ENCODE measurements at places on chromosomes 4 and X.
A peak's percentile ranks its signal among the peaks of the same experiment; 100 is the strongest.

- DNase-seq: no peak
Observed at GRCh38 chr4:3402491-3403347, 39.0 kb upstream of the HGFAC start.

DNA sequence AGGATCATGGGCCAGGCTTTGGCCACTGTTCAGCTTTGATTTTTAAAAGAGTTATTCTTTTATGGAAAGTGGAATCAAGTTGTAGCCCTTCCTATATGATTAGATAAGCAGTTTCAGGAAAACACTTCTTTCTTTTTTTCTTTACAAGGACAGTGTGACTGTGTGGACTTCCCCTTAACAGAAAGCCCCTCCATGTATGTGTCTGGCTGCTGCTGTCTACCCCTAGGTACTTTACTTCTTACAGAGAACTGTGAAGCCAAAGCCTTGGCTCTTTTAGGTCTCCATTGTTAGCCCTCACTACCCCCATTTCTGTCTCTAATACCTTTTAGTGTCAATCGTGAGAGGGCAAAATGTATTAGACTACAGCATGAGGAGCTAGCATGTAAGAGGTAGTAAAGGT, 19.1 kb downstream of the VSIG1 start:
- DNase-seq: no peak

- DNase-seq: no peak
Observed at GRCh38 chr4:86007042-86007441, 352.8 kb downstream of the MAPK10 start.

DNA sequence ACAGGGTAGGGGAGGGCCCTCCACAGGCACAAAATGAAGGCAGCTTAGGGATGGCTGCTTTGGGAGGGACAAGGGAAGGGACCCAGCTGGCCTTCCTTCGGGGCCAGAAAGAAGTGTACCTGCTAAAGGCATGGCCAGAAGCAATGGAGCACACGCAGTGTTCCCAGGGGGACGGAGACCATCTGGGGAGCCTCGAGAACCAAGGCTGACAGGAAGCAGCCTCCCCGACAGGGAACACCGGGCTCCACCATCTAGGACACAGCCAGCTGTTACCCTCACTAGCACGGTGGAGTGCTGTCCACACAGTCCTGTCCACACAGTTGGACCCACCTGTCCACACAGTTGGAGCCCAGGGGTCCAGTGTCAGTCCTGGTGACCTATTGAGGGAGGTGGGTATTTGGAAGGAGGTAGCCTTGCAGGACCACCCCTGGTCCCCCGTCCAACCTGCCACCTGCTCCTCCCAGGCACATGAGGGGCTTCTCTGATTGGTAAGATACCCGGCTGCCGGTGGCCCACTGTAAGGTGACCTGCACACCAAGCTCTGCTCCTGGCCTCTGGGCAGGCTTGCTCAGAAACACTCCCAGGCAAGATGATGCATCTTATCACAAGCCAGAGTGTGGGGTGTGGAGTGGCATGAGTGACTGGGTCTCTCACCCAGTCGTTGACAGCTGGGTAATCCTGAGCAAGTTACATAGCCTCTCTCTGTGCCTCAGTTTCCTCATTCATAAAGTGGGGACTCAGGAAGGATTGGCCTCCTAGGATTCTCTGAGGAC, 20.5 kb upstream of the AFAP1 start:
- DNase-seq: no peak

DNA sequence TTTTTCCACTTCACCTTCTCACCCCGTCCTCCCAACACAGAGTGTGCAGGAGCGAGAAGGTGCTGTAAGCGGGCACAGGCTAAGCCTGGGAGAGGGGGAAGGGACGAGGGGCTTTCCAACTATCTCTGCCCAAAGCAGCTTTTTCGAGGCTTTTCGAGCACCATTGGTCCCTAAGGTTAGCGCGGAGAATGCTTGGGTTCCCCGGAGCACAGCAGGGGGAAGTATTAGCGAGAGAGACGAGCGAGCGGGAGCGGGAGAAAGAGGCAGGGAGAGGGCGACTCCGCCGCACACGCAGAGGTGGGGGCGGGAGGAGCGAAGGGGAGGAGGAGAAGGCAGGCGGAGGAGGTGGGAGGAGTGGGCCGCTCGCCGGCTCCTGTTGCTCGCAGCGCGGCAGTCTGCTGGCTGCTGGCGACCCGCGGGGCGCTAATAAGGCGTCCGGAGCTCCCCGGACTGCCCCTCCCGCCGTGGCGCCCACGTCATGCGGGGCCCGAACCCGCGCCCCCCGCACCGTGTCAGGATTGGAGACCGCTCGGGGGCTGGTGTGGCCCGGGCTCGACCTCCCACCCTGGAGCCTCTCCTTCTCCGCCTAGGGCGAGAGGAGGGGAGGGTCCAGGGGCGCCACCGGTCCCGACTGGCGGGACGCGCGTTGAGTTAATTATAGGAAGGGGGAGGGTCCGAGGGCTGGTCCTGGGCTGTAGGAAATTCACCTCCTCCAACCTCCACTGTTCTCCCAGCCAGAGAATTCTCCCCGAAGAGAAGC, at the start of gene ADAMTS3:
Gene ADAMTS3, minus strand, starts transcription at position 263 of the 760 bp plus-strand sequence. CDS start 459 bp downstream, outside the sequence.
- DNase-seq: peak; percentile 69

- DNase-seq: no peak
Observed at GRCh38 chr4:177283167-177283566, 26.5 kb upstream of the NEIL3 start.

DNA sequence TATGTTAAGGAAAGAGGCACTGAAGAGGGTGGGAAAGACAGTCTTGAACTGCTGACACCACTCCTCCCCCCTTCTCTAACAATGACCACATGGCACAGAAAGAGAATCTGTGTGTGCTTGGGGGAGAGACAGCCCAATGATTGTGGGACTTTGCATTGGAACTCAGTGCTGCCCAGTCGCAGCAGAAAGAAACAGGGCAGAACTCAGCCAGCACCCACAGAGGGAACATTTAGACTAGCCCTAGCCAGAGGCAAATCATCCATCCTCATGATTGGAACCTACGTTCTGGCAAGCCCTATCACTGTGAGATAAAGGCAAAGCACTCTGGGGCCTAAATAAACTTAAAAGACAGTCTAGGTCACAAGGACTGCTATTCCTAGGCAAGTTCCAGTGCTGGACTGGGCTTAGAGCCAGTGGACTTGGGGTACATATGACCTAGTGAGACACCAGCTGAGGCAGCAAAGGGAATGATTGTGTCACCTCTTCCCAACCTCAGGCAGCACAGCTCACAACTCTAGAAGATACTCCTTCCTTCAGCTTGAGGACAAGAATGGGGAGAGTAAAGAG, 132.8 kb upstream of the S100G start:
- no peak for DNase-seq

DNA sequence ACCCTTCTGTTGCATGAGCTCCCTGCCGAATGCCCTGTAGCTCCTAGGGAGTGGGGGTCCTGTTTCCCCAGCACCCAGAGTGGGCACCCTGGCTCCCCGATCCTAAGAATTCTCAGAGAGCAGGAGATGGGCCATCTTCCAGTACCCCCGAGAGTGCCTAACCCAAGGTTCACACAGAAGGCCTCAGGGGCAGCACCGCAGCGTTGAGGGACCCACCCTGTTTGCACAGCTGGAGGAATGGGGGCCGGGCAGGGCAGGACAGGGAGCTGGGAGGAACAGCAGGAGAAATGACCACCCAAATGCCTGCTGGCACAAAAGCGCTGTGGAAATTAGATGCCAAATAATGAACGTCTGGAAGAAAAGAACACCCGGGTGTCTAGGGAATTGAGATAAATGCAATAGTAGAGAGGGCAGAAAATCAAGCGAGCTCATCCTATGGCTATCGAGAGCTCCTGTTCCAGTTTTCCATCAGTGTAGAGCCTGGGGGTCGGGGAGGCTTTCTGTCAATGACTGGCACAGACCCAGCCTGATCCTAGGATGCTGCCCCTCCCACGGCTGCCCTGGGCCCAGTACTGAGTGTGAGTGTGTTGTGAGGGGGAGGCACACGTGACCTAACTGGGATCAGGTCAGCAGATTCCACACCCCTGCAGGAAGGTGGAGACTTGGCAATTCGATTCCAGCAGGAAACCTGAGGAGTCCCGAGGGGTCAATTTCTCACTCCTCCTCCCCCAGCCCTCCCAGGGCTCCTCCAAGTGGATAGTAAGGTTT, 25.7 kb downstream of the SEPTIN6 start:
- DNase-seq: no peak

DNA sequence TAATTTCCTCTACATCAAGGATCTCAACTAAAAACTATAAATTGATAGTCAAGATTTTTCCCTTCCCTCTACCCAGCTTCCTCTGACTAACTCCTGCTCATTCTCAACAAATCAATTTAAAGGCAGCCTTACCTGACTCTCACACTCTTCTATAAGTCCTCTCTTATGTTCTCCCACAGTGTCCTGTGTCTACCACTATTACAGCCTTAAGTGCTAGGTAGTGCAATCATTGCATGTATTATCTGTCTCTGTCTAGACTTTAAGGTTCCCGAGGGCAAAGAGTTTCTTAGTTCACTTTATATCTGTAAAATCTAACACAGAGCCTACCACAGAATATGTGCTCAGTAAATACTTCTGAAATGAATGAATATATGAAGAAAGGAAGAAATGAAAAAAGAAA, 123.7 kb downstream of the BTC start:
- no peak for DNase-seq
